ENCODE measurements at places on chromosomes 3 and 15.
A peak's percentile ranks its signal among the peaks of the same experiment; 100 is the strongest.

DNA sequence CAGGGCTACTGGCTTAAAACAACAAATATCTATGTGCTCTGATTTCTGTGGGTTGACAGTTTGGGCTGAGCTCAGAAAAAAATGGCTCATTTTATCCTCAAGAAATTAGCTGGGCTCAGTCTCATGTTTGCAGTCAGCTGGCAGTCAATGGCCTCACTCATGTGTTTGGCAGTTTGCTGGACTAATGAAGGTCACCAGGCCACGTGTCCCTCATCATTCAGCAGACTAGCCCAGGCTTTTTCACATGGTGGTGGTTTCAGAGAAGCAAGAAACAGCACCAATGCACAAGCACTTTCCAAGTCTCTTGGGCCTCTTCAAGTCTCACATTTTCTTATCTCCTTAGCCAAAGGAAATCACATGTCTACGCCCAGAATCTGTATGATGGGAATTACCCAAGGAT, 478.3 kb upstream of the PPP2R3A start:
- DNase-seq: no peak

DNA sequence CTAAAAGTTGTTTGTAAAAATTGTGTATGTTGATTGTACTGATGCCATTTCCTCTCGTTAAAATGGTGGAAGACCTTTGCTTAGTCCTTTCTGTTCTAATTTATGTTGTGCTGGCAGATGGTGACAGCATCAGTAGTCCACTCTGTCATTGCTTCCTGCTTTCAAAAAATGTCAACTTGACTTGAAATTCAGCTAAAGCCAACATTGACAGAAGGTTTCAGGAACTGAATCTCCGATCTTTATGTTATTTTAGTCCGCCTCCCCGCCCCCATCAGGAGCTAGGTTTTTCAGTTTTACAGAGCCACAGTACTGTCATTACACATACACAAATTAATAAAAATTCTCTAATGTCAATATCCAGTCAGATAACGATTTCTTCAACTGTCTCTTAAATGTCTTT, 1.5 kb downstream of the CEP63 start:
- no peak for DNase-seq

DNA sequence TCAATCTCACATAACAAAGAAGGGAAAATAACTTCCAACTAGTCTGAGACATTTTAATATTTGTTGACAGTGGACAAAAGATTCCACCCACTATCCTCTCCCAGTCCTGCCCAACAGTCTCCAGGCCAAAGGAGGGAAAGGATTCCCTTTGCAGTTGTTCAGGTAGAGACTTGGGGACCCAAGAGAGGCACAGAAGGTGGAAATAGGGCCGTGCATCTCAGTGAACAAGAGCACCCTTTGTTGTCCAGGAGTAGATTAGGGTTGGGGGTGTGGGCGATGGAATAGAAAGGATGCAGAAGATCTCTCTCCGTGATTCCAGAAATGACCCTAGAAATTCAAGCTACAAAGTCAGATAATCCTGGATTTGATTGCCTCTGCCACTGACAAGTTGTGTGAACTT, 44.8 kb upstream of the TRA2B start:
- no peak for DNase-seq

- no peak for DNase-seq
These were observed 130.4 kb downstream of the PPM1L start for GRCh38 chr3:160886421-160886820.

GRCh38 chr3:79844176-79844575, 76.4 kb upstream of the ROBO1 start:
- DNase-seq: no peak

DNA sequence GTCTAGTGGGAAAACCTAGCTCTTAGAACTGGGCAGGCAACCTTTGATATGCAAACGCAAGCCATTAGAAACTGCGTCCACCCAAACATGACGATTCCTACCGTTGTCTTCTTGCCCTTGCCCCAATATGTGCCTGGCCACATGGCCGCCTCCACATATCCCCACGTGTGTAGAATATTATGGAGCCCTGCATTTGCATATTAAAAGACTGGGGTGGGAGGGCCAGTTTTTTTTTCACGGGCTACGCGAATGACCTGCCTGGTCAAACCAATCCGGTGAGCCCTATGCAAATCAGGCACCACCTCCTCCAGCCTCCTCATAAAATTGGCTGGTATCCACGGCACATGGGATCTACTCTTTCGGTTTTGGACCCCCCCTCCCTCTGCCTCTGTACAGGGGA, 381.0 kb upstream of the RGMA start:
- DNase-seq: no peak

- DNase-seq: no peak
These were observed 224.1 kb upstream of the FEZF2 start for GRCh38 chr3:62597491-62597890.

- DNase-seq: no peak
These were observed 33.8 kb downstream of the PIK3R4 start for GRCh38 chr3:130712718-130713423.

DNA sequence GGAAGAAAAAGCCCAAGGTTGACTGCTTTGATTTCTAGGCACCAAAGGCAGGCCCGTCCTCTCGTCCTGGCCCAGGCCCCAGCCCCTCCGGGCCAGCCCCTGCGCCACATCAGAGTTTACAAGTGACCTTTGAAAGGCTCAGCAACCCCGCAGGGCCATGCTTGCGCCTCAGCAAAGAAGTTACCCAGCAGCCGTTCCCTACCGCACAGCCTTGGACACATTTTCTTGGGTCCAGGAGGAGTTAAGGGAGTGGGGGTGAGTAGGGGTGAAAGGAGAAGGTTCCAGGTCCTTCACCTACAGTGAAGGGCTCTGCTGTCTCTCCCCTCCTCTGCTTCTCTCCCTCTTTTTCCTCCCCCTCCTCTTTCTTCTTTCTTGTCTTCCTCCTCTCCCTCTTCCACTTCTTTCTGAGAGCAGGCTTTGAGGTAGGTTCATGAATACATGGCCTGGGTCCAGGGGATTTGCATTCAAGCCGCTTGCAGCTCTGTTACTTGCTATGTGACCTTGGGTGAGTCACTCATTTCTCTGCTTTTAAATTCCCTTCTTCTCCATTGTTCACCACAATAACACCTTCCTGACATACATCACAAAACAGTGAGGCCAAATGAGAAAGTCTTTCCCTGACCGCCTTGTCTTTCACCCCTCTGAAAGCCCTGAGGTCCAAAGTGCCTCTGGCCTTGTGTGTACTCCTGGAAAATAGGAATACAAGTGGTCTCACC, 223.3 kb upstream of the TPRG1 start:
- peak; percentile 99 for DNase-seq

- no peak for DNase-seq
These were observed 138.3 kb downstream of the ANXA2 start for GRCh38 chr15:60259469-60259868.

- peak; percentile 76 for DNase-seq
These were observed 7.0 kb downstream of the GNAI2 start for GRCh38 chr3:50242851-50243542.

DNA sequence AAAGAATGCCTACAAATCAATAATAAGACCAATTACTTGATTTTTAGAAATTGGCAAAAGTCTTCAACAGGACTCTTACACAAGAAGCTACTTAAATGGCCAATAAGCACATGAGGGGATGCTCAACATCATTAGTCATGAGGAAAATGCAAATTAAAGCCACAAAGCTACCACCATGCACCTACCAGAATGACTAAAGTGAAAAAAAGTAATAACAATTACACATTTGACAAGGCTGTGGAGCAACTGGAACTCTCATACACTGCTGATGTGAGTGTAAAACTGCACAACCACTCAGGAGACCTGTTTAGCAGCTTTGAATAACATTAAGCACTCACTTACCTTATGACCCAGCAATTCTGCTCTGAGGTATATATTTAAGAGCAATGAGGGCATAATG, 68.4 kb downstream of the PPCDC start:
- no peak for DNase-seq

GRCh38 chr3:31639828-31640227, 107.1 kb downstream of the STT3B start:
- DNase-seq: no peak

DNA sequence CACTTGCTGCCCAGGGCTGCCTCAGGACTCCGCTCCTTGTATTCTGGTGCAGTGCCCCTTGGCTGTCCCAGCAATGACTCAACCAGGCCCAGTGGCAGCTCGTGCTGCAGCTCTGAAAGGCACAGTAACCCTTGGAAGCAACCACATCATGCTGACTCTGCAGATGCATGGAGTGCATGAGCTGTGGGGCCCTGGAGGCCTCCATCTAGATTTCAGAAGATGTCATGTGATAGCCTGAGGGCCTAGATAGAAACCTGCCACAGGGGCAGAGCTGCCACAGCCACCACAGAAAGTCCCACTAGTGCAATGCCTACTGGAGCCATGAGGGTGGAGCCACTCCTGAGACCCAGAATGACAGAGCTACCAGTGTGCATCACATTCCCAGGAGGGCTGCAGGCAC, 117.1 kb upstream of the SMAD3 start:
- no peak for DNase-seq

DNA sequence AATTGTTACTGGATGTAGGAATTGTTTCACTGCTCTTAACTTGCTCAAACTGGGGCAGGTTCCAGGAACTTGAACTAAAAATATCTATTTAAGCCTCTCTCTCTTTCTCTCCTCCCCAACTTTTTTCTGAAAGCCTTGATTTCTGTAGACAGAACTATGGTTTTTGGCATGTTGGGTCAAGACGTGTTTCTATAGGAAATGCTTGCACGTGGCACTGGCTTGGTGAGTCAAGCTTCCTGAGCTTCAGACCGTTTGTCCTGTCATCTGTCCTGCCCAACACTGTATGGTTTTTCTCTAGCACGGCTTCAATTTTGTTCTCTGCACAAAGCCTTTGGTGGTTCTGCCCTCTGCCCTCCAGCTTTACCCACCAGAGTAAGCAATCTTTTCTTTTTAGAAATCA, 13.5 kb downstream of the EAF1 start:
- peak; percentile 85 for DNase-seq

DNA sequence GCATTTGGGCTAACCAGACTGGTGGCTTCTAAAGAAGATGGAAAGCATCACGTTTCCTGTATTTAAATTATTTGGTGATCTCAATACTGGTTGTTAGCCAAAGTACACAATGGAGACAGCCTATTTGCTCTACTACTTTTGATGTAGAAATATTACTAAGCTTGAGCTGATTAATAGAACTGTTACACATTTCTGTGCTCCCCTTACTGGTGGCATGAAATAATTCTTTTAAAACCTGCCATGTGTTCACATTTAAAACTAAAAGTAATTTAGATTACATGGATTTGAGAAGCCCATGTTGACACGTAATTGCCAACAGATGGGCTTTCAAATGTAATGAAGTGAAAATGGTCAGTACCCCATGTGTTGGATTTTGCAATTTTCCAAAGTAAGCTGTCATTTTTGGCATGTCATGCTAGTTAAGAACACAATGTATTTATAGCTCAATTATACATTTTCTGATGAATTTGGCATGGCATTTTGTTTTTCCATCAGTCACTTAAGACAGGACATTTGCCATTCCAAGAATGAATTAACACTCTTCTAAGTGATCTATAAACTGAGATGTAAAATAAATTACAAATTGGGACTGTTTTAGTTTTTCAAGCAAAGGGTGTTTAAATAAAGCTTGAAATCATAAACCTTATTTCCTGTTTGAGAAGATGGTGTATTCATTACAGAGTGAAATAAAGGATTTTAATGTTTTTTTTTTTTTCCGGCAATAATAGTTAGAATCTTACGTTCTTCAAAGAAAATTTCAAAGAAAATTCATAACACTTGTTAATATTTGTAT, 10.8 kb upstream of the RARRES1 start:
- peak; percentile 32 for DNase-seq

DNA sequence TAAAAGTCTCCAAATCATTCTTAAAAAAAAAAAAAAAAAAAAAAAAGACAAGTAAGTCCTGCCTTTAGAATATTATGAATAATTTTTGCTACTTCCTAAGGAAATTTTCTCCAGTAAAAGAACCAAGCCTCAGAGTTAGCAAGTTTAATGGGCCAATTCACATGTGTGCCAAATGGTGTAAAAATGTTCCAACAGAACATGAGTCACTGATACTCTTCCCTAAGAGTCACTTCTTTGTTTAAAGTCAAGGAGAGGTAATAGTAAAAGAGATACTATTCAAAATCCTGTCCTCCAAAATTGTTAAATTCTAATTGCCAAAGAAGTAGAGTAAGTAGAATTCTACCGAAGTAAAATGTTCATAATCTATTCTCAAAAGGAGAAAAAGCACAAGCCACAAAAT, 17.7 kb upstream of the CPA3 start:
- no peak for DNase-seq

DNA sequence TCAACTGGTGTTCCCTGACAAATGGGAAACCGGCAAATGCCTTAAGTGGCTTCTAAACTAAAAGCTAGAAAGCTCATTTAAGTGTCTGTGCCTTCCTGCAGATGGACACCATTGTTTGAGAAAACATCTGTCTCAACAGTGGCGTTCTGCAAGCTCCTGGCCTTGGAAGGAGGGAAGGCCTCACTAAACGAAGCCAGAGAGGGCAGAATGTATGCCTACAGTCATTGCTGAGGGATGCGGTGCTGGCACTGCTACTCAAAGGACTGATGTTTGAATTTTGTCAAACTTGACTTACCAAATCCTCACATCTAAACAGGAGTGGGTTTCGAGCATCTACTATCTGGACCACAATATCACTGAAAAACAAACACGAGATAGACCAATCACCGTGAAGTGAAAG, 12.2 kb downstream of the LSG1 start:
- DNase-seq: no peak

DNA sequence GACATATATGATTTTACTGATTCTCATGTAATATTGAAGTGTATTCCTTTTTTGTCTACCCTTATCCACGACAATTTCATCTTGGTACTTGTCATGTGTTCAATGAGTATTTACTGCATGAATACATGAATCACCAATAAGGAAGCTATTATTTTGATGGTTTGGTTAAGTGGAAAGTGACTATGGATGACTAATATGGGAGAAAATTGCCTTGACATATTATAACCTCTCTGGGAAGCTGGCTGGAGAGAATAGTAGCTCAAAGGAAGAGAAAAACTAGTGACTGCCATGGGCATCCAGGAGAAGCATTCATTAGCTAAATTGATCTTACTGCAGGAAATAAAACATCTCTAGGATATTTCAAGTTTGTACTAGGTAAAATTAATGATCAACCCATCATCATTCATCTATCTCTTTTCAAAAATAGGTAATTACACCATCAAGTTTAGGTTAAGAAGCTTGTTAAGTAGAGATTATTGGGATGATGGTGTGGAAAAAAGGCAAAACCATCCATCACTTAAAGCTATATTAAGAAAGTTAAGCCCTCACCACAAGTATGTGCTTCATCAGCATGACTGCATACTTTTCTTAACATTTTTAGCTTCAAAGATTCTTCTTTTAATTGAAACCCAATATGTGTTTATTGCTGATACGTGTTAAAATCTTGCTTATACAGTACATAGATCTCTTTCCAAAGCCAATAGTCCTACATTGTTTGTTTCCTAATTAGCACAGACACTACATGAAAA, 455.2 kb upstream of the ARPP21 start:
- DNase-seq: peak; percentile 46

GRCh38 chr3:33749546-33750210, 31.6 kb upstream of the CLASP2 start:
- DNase-seq: peak; percentile 58
